ENCODE measurements at places on chromosomes 6 and 20.

DNA sequence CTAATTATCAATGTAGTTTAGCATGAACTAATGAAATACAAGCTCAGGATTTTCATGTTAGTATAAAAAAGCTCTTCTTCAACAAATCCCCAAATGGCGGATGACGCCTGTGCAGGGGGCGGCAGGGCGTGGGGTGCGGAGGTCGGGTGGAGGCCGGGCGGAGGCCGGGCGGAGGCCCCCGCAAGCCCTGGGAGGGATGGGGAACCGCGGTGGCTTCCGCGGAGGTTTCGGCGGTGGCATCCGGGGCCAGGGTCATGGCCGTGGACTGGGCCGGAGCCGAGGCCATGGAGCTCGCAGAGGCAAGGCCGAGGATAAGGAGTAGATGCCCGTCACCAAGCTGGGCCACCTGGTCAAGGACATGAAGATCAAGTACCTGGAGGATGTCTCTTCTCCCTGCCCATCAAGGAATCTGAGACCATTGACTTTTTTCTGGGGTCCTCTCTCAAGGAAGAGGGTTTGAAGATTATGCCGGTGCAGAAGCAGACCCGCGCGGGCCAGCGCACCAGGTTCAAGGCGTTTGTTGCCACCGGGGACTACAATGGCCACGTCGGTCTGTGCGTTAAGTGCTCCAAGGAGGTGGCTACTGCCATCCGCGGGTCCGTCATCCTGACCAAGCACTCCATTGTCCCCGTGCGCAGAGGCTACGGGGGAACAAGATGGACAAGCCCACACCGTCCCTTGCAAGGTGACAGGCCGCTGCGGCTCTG lies 10.4 kb upstream of the EIF2S2 start:
- H3K27ac ChIP-seq: no peak overlapping the region
- no peak overlapping the region for H3K4me3 ChIP-seq
- no peak for DNase-seq
- H3K27me3 ChIP-seq: peaks cover 27% of the 10 kb centered on the region

- H3K27me3 ChIP-seq: no peaks in the 10 kb centered on the region
- DNase-seq: no peak
- peaks cover 25% of the 10 kb centered on the region for H3K4me1 ChIP-seq
- peaks cover 57% of the 10 kb centered on the region for H3K36me3 ChIP-seq
Measured at GRCh38 chr20:44494266-44494665, 18.6 kb downstream of the TTPAL start.

DNA sequence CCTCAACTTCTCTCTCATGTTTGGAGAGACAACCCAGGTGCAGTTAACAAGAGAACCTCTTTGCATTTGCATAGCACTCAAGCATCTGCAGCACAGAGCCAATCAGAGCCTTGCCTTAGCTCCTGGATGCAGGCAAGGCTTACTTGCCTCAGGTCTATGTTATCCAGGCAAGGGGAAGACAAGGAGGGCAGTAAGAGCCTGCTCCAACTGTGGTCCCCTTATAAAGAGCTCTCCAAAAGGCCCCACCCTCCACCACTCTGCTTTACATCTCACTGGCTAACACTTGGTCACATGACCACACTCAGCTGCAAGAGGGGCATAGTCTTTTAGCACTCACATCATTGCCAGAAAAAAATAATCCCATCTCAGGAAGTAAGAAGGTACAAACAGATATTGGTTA lies 540.0 kb downstream of the PTPRT start:
- no peaks in the 10 kb centered on the region for H3K36me3 ChIP-seq
- no peak overlapping the region for H3K4me3 ChIP-seq
- no peak for DNase-seq
- no peaks in the 10 kb centered on the region for H3K27me3 ChIP-seq
- H3K4me1 ChIP-seq: no peaks in the 10 kb centered on the region

DNA sequence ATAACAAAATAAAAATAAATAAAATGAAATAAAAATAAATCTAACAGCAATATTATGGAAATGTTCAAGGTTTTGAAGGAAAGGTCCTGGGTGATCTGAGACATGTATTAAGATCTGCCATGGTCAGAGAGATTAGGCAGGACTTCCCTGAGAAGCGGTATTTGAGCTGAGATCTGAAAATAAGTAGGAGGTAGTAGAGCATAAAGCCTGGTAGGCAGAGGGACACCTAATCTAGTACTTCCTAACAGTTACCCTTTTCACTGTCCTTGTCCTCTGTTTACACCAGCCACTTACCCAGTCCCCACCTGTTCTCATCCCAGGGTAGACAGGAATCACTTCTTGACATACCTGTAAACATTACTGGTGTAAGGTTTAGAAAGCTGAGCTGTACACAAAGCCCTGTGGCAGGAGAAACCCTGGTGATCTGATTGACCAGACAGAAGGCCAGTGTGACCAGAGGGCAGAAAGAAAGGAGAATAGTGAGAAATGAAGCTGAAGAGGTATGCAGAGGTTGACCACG lies 8.3 kb upstream of the ZNF318 start:
- H3K4me3 ChIP-seq: no peak overlapping the region
- DNase-seq: no peak
- H3K27ac ChIP-seq: no peak overlapping the region

DNA sequence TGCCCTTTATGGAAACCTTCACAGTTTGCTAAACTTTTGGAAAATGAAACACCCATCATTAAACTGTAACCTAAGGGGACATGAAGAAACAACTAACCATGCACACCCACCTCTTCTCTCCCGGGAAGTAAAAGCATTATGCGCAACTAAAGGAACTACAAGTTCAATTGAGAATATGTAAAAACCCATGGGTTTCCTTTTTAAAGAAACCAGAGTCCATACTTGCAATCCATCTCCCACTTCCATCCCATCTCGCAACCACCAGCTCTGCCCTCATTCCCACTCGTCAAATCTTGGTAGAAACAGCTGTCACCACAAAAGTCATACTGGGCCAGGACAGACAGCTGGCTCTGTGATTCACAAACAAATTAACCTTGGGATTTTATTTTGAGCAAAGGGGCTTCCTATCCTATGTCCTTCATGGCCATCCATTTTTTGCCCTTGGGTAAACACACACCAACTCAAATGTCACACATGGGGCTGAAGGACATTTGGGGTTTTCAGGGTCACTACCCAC lies 81.5 kb downstream of the HAO1 start:
- DNase-seq: no peak
- no peaks in the 10 kb centered on the region for H3K36me3 ChIP-seq
- peaks cover 20% of the 10 kb centered on the region for H3K27me3 ChIP-seq

DNA sequence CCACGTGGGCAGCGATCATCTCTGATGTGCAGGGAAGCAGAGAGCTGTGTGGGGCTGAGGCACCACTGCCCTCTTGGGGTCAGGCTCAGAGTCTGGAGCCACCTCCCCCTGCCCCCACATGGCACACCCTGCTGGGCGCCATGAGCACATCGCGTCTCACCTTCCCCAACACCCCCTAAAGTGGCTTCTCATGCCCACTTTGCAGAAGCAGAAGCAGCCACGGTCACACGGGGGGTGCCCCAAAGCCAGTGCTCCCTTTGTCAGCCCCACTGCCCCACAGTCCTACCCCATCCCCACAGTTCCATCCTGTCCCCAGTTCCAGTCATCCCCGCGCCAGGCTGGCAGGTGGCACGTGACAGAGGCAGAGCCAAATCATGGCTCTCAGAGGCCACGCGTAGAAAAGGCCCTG lies 19.5 kb downstream of the SDCBP2 start:
- H3K36me3 ChIP-seq: peaks cover 3% of the 10 kb centered on the region
- no peak for DNase-seq
- H3K27me3 ChIP-seq: no peaks in the 10 kb centered on the region
- peaks cover 5% of the 10 kb centered on the region for H3K4me1 ChIP-seq
- no peak overlapping the region for H3K27ac ChIP-seq
- H3K4me3 ChIP-seq: no peak overlapping the region

DNA sequence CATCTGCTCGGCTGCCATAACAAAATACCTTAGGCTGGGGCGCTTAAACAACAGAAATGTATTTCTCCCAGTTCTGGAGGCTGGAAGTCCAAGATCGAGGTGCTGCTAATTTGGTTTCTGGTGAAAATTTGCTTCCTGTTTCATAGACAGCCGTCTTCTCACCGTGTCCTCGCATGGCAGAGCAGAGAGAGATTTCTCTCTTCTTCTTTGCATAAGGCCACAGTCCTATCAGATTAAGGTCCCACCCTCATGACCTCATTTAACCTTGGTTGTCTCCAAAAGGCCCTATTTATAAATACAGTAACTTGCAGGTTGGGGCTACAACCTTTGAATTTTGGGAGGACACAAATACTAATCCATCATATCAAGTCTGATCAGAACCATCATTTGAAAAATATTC lies 544.3 kb downstream of the KIF16B start:
- H3K27me3 ChIP-seq: no peaks in the 10 kb centered on the region
- no peaks in the 10 kb centered on the region for H3K36me3 ChIP-seq
- no peak for DNase-seq
- H3K4me3 ChIP-seq: no peak overlapping the region

DNA sequence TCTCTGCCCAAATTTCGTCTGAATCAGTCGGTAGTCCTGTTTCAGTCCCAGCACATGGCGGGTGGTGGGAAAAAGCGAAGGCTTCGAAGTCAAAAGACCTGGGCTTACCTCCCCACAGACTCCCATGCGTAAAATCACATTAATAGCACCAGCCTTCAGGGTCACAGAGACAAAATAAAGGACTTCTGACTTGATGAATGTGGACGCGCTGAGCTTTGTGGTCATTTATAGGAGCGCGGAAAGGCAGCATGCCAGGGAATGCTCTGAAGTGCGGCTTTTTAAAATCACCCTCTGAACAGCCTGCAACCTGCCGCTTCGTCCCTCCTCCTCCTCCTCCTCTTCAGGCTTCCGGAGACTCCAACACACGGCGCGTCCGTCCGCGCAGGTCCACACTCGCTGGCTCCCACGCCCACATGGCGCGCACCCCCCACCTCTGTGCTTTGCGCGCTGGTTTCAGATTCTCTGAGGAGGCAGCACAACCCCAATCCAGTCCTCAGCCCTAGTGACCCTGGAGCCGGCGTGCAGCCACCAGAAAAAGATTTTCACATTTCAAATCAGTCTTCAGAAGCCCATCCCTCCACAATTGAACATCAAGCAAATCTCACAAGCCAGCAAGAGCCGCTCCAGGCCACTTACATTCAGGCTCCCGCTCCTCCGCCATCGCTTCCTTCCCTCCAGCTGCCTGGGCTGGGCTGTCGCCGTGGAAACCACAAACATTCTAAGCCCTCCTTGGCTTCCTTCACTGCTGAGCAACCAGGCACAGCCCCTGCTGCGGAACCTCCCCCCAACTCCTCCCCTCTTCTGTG lies at the start of gene C6orf118:
C6orf118 (minus strand) TSS at position 680 of the 806 bp plus-strand sequence; CDS start at position 661, 19 bp downstream.
- DNase-seq: no peak
- H3K27ac ChIP-seq: no peak within 1 kb of the TSS
- peaks cover 4% of the 10 kb centered on the region for H3K4me1 ChIP-seq
- peak within 1 kb of the TSS; percentile 41 for H3K4me3 ChIP-seq
- H3K36me3 ChIP-seq: no peaks in the 10 kb centered on the region

DNA sequence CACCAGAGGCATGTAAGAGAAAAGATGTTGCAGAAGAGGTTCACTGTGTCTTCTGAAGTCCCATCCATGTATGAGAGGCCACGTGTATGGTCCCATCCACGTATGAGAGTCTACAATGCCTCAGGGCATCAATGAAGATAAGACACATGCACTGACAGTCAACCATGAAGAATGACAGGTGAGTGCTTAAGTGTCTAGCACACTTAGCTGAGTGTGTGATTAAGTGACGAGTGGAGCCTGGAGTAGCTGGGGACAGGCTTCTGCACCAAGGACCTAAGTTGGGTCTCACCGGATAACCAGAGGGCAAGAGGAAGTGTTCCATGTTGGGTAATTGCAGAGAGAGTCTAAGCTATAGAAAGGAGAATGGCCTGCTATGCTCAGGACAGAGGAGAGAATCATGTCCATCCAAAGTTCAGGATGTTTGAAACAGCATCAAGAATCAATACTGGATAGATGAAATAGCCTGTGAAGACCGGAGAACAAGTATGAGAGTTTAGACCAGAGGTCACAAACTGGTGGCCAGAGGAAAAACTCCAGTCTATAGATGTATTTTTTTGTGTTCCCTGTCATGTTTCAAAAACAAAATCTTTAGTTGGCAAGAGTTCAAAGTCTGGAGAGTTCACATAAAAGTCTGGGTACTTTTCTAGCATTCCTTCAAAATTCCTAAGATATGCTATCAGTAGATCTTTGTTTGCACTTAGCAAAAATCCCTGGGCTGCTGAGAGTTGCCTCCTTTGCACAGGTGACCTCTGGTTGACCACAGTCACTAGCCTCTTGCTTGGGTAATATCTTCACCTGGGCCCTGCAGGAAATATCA lies 165.8 kb downstream of the KIF16B start:
- no peak overlapping the region for H3K4me3 ChIP-seq
- no peaks in the 10 kb centered on the region for H3K27me3 ChIP-seq
- H3K4me1 ChIP-seq: no peaks in the 10 kb centered on the region
- H3K27ac ChIP-seq: no peak overlapping the region
- H3K36me3 ChIP-seq: peaks cover 3% of the 10 kb centered on the region

DNA sequence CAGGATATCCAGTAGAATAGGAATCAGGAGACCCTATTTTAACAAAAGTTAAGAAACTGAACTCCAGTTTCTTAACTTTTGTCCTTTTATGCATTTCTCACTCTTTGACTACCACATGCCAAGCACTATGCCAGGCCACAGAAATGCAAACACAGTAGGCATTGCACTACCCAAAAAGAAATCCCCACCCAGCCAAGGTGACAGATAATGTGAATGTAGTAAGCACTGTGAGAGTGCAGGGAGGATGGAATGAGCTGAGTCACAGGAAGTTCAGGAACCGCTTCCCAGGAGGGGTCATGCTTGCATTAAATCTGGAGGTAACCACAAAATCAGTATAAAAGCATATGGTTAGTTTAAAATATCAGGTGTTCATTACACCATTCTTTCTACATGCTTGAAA lies 20.1 kb upstream of the FAM83C start:
- peaks cover 16% of the 10 kb centered on the region for H3K4me1 ChIP-seq
- H3K27me3 ChIP-seq: no peaks in the 10 kb centered on the region
- DNase-seq: no peak
- no peak overlapping the region for H3K4me3 ChIP-seq
- H3K36me3 ChIP-seq: peaks cover 5% of the 10 kb centered on the region
- H3K27ac ChIP-seq: no peak overlapping the region

DNA sequence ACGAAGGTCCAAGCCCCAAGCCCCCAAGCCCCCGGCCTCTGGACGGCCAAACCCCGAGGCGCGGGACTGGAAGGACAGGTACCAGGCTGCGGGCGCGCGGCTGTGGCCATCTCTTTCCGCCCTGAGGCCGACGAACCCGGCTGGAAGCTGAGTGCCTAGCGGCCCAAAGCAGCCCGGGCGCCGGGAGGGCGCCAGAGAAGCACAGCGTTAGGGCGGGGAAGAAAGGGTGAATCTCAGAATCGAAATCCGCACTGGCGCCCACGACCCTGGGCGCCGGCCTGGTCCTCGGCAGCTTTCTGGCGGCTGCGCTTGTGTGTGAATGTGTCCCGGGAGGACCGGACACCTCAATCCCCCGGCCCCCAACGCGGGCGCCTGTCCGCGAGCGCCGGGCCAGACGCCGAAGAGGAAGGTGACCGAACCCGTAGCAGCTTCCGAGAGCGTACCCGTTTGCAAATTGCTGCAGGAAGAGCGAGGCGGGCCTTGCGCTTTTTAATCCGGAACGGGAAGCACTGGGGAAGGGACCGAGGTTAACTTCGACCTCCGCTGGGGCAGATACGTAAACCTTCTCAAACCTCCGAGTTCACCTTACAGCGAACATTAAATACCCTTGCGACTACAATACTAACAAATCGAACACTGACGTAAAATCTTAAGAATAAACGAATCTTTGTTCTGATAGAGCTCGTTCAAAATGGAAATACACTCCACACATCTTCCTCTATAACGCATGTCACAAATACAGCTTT lies 2.9 kb downstream of the NRN1 start:
- peak overlapping the region; percentile 91 for H3K27ac ChIP-seq
- H3K4me1 ChIP-seq: peaks cover 62% of the 10 kb centered on the region
- DNase-seq: no peak
- H3K27me3 ChIP-seq: peaks cover 99% of the 10 kb centered on the region
- peaks cover 61% of the 10 kb centered on the region for H3K36me3 ChIP-seq
